ENCODE measurements at places on chromosomes 12 and 14. TPM values are rescaled to one million over a fixed set of nuclear protein-coding genes. Genes with fewer than 3 reads are reported as not detected.

Gene C1QL4
- 0.55 TPM for total RNA-seq

Gene LRRC10
- not detected for total RNA-seq

Gene RFX4
- not detected for total RNA-seq

Gene GLIPR1L2
- 0.17 TPM for total RNA-seq

Gene OR11H6
- total RNA-seq = not detected

Gene SMIM41
- total RNA-seq = not detected

Gene AVPR1A
- total RNA-seq = not detected

Gene COX8C
- total RNA-seq = not detected

Gene CCDC198
- total RNA-seq = not detected

Gene DTX1
- total RNA-seq = not detected

Gene CBLN3
- total RNA-seq = 1.1 TPM

Gene HOXC6
- total RNA-seq = 0.89 TPM

Gene SLC6A15
- total RNA-seq = 90.1 TPM

Gene OTX2
- total RNA-seq = not detected

Gene SLC11A2
- 54.2 TPM for total RNA-seq

Gene FAM181A
- total RNA-seq = not detected

DNA sequence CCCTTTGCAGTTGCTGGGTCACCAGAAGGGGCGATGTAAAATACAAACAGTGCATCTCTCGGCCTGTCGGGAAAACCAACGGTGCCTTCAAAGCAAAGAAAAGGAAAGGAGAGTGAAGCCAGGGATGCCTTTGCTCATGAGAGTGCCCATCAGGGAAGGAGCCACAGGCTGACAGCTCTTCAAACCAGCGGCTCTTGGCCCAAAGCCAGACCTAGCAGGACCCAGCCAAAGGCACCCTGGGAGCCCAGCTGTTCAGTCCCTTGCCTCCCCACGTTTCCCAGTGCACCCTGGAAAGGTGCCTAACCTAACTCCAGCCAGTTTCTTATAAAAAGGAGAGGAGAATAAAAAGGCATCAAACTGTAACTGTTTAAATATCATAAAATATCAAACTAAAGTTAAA lies 29.2 kb downstream of the PRMT8 start:
- DNase-seq = no peak

GRCh38 chr12:18224745-18225144 lies 36.6 kb upstream of the PIK3C2G start:
- peak; percentile 41 for DNase-seq

DNA sequence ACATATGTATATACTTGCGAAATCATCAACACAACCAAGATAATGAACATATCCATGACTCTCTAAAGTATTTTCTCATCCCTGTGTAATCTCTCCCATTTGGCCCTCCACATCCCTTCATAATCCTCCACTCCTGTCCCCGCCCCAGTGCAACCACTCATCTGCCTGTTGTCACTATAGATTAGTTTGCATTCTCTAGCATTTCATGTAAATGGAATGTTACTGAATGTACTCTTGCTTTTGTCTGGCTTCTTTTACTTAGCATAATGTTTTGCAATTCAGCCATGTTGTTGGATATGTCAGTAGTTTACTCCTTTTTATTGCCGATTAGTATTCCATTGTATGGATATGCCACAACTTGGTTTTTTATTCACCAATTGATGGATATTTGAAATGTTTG lies 99.1 kb downstream of the BICD1 start:
- DNase-seq = no peak

- peak; percentile 97 for DNase-seq
These were observed at the start of gene BTBD7 for GRCh38 chr14:93332853-93333630. Gene BTBD7 (minus strand): TSS chr14:93333036. CDS start chr14:93296051, 36,985 bp downstream.

DNA sequence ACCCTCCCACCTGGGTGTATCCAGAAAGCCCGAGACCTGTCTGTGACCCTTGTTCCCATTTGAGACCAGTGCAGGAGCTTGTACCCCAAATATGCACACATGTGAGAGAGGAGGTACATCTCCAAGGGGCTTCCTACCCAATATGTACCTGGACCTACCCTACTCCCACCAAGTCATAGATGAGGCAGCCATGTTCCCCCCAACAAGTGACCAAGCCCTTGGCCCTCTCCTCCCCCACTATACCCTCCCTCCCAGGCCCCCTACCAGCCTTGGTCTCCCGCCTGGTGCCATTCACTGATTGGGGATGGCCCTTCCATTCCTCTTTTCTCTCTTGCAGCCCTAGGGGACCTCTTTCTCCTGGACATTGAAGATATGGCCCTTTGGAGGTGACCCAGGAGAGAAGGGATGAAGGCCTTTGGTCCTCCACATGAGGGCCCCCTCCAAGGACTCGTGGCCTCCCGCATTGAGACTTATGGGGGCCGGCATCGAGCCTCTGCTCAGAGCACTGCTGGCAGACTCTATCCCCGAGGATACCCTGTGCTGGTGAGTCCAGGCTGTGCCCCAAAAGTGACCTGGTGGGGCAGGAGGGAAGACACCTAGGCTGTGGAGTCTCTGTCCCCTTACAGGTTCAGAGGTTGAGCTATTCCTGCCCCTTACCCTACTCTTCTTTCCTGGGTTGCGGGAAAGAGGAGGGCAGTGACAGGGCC lies 1.5 kb downstream of the PLEKHG6 start:
- no peak for DNase-seq

- no peak for DNase-seq
These were observed 570 bp upstream of the FIGNL2 start for GRCh38 chr12:51848841-51849735.

GRCh38 chr12:16385782-16386646 lies 38.6 kb downstream of the MGST1 start:
- peak; percentile 39 for DNase-seq

GRCh38 chr14:22564463-22564862 lies 24.6 kb downstream of the DAD1 start:
- no peak for DNase-seq

DNA sequence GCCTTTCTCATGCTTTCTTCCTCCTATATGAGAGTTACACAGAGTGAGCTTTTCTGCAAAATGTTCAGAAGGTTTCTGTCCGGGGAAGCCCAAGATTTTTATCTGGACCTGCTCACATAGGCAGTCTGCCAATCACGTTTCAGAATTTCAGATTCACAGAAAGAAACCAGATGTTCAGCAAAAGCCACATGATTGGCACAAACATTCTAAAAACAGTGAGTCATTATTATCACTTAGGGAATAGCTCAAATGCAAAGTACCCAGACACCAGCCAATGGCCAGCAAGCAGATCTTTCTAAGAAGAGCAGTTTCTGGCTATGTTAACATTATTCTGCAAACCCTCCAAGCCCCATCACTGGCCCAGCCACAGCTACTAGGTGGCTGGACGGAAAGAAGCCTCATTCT lies 1558.5 kb upstream of the TMEM132C start:
- no peak for DNase-seq

DNA sequence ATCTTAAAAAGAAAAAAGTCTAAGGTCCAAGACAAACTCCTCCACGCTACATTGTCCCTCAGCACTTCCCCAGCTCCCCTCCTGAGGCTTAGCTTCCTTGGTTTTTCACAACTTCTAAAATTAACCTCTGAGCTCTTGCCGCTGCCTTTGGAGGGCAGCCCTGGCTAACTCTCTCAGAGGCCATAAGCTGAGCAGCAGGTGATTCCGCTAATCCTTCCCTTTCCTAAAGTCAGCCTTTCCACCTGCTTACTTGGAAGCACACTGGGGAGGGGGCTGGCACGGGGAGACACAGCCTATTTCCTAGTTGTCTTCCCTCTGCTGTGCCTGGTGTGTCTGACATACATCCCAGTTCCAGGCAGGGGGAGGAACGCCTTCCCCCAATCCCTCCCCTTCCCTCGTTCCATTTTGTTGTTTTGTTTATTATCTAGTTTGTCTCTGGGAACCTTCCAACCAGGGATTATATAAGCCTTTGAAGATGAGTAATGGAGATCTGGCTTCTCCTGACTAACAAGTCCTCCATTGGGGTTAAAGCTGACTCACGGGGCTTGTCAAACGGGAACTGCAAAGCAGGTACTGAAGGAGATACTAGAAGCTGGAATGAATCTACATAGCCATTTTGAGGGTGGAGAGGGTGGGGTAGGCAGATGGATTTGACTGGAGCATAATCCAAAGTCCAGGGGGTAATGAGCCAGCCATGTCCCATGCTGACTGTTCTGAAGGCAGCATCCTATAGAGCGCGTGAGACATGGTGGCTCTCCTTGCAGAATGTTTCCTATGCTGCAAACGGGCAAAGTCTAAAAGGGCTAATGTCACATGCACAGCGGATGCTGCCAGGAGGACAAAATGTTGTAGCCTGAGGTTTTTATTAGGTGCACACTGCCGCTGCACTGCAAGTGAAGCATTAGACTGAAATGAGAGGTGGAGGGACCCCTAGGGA lies 230.8 kb downstream of the FOXN3 start:
- no peak for DNase-seq

DNA sequence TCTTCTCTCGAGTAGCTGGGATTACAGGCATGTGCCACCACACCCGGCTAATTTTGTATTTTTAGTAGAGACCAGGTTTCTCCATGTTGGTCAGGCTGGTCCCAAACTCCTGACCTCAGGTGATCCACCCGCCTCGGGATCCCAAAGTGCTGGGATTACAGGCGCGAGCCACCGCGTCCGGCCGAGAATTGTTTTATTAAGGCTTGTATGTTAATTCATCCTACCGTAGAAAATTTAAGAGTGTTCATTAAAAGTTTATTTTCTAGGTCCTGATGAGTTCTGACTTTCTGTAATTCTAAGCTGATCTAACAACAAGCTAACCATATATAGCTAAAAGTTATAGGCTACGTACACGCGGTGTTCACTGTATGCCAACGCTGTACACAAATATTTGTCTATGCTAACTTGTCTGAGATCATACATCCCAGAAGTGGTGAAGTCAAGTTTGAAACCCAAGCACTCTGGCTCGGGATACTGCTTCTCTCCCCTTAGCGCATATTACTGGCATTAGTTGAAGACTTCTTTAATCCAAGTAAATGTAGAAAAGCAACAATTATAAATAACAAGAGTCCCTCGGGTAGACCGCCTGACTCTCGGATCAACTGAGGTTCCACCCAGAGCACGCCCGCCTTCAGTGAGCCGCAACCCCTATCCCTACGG lies 570 bp upstream of the MRPS35 start:
- DNase-seq = no peak

- no peak for DNase-seq
These were observed 46.0 kb upstream of the TCL1A start for GRCh38 chr14:95759941-95760340.

DNA sequence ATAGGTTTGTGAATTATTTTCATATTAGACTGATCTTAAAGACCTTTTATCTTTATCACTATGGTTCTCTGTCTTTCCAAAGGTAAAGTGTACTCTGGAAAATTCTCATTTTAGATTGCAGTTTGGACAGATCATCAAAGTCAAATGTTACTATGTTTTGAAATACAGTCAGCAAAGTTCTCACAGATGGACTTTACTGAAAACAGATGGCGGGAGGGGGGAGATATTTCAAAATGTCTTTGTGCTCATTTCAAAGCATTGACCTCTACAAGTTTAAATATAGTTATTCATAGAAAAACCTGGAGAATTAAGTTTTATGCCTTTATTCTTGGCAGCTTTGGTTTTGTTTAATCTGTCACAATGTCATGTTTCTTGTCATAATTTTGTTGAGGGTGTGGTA lies 51.8 kb upstream of the LRTM2 start:
- no peak for DNase-seq

DNA sequence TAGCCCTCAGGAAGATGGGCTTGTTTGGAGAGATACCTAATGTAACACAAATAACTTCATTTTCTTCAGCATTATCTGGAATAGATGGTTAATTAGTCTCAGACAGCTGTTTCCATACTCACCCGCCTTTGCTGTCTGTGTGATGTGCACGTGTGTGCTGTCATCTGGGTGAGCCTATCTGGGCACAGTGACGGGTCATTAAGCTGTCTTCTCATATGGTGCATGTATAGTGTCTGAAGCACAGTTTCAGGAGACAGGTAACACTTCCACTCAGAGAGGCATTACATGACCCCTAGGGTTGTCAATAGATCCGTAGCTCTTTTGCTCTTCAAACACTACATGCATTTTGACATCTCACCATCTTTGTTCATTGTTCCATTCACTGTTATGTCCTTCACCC lies 493.3 kb downstream of the APAF1 start:
- no peak for DNase-seq

DNA sequence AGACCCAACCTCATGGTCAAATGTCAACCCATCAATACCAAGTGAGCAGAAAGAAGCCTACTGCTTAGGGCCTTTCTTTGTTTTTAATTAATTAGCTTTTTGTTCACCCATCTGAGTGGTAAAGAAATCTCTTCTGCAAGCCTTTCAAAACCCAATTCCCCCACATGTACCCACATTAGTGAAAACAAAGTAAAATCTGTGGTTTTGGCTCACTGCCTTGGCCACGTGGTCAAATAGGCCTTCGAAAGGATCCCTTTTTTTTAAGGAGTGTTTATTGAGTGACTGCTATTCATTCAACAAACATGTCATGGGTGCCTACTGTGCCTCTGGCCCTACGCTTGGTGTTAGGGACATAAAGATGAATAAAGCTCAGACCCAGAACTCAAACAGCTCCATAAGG lies 160.1 kb downstream of the NUAK1 start:
- no peak for DNase-seq

- no peak for DNase-seq
These were observed 55.5 kb downstream of the FGD4 start for GRCh38 chr12:32454866-32455265.

DNA sequence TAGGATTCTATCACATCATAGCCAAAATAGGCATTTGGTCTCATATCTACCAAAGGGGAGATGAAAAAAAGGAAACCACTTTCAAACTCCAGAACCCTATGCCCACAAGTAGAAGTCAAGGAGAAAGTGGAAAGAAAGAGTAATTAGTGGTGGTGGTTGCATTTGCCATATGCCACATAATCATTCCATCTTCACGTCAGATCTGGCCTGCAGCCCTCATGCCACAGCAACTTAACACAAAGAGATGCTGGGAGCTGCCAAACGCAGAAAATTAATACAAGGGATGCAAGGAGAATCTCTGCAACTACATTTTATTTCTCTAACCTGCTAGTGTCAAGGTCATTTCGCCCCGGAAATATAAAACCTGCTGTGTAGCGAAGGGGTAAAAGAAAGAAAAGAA lies 148.6 kb upstream of the FOXN3 start:
- DNase-seq = no peak

- DNase-seq = no peak
These were observed 89.7 kb upstream of the ETV6 start for GRCh38 chr12:11559626-11560340.

DNA sequence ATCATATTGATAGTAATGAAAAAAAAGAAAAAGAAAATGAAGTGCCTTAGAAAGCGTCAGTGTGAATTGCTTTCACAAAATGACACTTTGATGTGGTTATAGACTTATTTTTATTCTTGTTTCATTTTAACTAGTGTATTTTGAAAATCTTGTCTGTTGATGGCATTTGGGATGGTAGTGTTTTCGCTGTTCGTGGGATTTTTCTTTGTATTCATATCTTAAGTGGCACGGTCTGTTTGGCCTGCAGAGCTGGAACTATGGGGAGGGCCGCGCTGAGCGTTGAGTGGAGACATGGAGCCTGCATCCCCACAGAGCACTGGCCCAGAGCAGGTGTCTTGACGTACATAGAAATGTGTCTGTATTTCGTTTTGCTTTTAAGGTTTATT lies 61.6 kb downstream of the WDR20 start:
- no peak for DNase-seq

GRCh38 chr14:50874757-50875156 lies 2.9 kb downstream of the ABHD12B start:
- DNase-seq = no peak

GRCh38 chr14:55450987-55451386 lies 10.6 kb upstream of the TBPL2 start:
- no peak for DNase-seq

- DNase-seq = no peak
These were observed 5.9 kb upstream of the RPL41 start for GRCh38 chr12:56110571-56110970.

All from NCI-H460 (cell line).